ENCODE measurements at places on chromosomes 12 and 14. TPM values are rescaled to one million over a fixed set of nuclear protein-coding genes. Genes with fewer than 3 reads are reported as not detected.

GRCh38 chr12:65891219-65891618 is 66.9 kb downstream of the HMGA2 start:
- peaks cover 42% of the 10 kb centered on the region for H3K27me3 ChIP-seq
- DNase-seq = no peak
- no peak overlapping the region for H3K4me3 ChIP-seq

GRCh38 chr12:90428881-90429280 is 526.1 kb downstream of the CCER1 start:
- no peaks in the 10 kb centered on the region for H3K36me3 ChIP-seq
- no peak for DNase-seq
- no peaks in the 10 kb centered on the region for H3K27me3 ChIP-seq
- H3K4me1 ChIP-seq = no peaks in the 10 kb centered on the region

DNA sequence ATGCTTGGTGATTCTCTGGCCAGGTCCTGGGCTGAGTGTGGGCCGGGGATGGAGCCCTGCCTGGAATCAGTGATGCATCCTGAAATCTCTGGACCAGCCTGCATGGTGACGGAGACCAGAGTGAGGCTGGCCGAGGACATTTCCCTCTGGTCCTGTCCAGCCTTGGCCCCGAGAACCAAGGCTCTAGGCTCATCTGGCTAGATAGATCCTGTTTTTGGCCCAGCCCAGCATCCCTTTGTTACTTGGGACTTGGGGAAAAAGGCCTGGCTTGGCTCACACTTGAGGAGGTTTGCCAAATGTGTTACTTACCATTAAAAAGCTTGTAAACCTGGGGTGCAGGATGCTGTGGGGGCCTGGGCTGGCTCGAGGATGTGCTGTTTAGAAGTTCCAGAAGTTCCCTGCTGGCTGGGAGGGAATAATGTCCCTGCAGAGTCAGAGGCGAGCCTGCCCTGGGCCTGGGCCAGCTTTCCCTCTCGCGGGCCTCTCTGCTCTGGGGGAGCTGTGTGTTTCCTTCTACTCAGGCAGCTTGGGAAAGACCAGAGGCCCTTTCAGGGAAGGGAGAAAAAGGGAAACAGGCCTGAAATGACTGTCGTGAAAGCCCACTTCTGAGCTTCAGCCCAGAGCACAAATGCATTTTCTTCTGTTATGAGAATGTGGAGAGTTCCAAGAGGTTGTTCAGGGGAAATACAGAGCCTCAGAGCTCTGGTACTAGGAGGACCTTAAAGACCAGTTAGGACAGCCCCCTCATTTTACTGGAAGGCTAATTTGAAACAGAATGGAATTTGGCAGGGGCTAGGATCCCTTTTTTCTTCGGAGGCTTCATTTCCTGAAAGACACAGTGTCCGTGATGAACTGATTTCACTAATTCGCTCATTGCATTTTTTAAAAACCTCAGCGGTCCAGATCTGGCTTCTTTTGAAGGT is 47.2 kb upstream of the CTDSP2 start:
- no peaks in the 10 kb centered on the region for H3K36me3 ChIP-seq
- peaks cover 21% of the 10 kb centered on the region for H3K27me3 ChIP-seq
- no peak overlapping the region for H3K27ac ChIP-seq
- peaks cover 46% of the 10 kb centered on the region for H3K4me1 ChIP-seq

The EFS gene
- total RNA-seq = 0.19 TPM

The KERA gene
- total RNA-seq = not detected

The SLC15A4 gene
- total RNA-seq = 19.4 TPM

All from activated T-cell treated with anti-CD3 and anti-CD28 coated beads, Interleukin-2, amount 50 U/mL, for 72 hours (primary cell).